ENCODE measurements at places on chromosomes 3 and 15. TPM values are rescaled to one million over a fixed set of nuclear protein-coding genes. Genes with fewer than 3 reads are reported as not detected.

ADAMTS7 gene
- 8.0 TPM for total RNA-seq

KLHL40 gene
- 0.19 TPM for total RNA-seq

RGMA gene
- total RNA-seq = 14.8 TPM

C3orf49 gene
- total RNA-seq = not detected

DNA sequence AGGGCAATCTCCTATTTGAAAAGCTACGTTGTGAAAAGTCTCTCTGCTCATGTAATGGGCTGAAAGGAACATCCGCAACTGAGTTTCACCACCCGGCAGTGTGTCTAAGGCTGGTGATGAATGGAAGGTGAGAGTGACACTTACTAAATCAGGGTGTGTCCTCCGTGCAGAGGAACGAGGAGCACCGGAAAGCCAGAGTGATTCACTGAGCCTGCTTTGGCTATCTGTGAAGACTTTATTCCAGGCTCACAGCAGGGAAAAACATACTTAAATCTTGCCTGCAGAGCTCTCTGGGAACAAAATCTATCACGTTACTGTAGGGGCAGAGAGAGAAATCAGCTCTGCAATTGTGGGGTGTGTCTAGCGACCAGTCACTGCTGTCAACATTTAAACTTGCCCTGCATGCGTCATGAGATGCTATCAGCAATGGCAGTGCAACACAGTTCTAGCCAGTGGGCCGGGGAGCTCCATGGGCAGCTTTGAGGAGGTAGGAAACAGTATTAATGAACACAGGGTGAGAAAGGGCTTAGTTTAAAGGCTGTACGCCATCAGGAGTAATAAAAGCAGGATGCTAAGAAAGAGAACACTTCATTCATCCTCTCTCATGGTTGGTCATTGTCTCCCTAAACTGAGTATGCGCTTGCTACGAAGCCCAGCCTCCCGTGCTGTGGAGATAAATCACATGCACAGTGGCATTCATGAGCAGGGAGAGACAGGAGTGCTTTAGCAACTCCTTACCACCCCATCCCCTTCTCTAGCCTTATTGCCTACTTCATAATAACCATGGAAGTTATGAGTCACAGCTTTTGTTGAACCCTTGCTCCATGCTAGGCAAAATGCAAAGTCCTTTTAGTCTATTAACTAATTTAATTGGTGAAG is 542.7 kb upstream of the ADAMTS9 start:
- no peak for DNase-seq

DNA sequence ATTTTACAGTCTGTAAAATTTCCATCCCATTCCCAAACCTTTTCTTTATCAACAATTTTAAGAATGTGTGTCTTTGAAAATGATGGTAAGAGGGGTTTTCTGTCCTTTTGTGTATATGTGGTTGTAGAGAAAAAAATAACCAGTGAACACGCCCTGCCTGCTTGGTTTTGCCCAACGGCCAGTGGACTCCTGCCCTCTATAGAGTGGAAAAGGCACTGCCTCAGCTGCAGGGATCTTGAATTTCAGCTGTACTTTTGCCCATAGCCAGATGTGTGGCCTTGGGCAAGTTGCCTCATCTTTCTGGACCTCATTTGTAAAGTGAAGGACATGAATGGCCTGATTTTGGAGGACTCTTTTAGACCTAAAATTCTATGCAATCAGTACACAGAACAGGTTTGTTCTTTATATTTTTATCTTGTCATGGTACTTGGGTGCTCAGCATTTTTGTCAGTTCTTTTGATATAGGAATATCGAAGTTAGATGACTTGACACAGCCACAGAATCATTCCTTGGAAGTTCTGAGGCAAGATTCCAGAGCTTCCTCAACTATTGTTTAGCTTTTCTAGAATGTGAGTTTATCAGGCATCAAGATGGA is 81.0 kb downstream of the CLDN11 start:
- no peak for DNase-seq

KNG1 gene
- not detected for total RNA-seq

OSBPL10 gene
- 2.6 TPM for total RNA-seq

LRRC58 gene
- 15.4 TPM for total RNA-seq

- DNase-seq = peak; percentile 32
Observed at GRCh38 chr3:124033360-124034015, 41.6 kb upstream of the ROPN1 start.

GRCh38 chr3:72015463-72015862 is 230.5 kb upstream of the PROK2 start:
- DNase-seq = no peak

A4GNT gene
- not detected for total RNA-seq

DNA sequence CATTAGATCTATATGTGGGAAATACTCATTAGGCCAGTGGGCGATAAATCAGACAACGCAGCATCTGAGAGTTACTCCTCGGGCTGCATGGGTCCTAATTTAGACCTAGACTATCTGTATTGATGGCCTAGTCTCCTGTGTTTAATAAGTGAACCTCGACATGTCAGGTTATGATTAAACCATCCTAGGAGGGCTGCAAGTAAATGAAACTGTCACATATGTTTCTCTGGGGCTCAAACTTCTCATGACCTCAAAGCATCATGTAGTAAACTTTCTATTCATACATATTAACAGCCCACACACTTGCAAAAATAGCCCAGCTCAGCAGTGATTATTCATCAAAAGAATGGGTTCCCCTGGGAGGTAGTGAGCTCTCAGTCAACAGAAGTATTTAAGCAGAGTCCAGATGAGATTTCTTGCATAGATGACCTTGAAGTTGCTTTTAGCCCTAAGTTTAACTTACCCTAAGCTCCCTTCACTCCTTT is 51.6 kb downstream of the RAB11A start:
- no peak for DNase-seq

DNA sequence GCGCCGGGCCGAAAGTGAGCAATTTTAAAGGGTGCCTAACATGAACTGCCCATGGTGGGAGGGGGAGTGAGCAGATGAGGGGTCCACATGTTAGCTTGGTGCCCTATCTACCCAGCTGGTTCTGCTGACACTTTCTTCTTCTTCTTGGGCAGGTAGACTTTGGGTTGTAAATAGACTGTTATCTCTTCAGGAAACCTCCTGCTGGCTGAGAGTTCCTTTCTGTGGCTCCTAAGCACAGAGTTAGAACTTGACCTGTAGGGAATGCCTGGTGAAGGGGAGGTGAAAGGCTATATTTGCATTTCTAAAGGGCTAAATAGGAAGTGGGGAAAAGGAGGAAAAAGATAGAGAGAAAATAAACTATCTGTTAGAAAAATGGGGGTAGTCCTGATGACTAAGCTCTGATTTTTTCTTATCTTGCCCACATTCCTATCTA is 521.4 kb upstream of the TGFBR2 start:
- DNase-seq = no peak

CCR2 gene
- total RNA-seq = 10.5 TPM

GRCh38 chr3:166688665-166689064 is 691.4 kb downstream of the ZBBX start:
- DNase-seq = no peak
